Retinal pigment epithelial cell (primary cell): ENCODE measurements at places on chromosomes 1 and 21.

DNA sequence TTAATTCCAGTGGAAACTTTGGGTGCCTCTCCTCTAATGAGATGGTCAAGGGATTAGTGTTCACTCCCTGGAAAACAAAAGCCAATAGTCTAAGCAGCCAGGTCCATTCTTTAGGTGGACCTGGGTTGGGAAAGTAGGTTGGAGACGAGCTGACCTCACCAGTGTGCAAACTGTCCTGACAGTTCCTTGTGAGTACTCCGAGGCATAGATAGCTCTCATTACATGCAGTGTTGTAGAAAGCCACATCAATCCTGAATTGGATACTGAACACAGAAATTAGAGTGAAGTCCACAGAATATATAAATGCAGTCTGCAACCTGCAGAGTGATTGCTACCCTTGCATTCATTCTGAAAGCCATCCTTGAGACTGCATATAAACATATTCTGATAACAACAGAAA lies 675.1 kb upstream of the CXADR start:
- no peak for DNase-seq

GRCh38 chr1:26530895-26531598 lies 1.5 kb downstream of the RPS6KA1 start:
- peak; percentile 74 for DNase-seq

GRCh38 chr21:37257511-37257966 lies 9.6 kb downstream of the VPS26C start:
- no peak for DNase-seq

- no peak for DNase-seq
Observed at GRCh38 chr21:34354836-34355235, 9.0 kb upstream of the KCNE2 start.

- no peak for DNase-seq
Observed at GRCh38 chr1:31690921-31691320, 12.9 kb downstream of the COL16A1 start.

DNA sequence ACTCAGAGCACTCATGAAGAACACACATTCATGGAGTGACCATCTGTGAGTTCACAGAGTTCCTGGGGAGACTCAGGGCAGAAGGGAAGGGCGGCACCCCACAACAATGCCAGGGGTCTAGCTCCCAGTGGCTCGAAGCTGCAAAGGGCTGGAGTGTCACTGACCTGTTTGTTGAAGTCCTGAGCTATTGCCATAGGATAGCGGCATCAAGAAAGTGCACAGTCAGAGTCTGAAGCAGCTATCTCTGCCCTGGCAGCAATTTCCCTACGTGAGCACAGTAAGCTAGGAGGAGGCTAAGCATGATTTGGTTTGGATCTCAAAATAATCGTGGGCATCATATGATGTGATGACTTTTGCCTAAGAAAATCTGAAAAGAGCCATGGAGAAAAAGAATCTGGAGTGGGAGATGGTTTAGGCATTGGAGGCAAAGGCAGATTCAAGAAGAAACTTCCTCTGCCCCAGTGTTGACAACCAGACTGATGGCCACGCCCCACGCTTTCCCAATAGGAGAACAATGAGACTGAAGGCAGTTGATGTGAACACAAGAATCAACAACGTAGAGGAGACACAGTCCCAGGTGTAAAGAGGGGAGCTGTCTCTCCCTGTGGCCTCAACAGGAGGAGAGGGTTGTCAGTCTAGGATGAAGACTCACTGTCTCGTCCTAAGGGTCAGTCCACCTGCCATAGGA lies 100.0 kb upstream of the SLC25A33 start:
- no peak for DNase-seq

DNA sequence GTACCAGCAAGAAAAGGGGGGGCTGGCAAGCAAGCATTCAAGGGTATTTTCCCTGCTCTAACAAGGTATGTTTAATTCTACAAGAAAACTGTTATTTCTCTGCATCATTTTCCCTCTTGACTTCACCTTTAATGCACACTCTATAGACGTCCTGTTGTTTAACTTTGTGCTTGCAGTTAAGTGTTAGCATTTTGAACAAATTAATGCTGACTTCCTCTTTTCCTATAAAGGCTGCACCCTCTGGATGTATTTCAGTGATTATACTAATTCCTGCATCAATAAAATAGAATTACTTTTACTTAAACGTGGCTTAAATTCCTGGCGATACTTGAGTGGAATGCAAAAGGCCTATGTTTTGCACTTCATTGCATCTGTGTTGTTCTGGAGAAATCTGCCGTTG lies 183.3 kb downstream of the KCNJ6 start:
- no peak for DNase-seq

DNA sequence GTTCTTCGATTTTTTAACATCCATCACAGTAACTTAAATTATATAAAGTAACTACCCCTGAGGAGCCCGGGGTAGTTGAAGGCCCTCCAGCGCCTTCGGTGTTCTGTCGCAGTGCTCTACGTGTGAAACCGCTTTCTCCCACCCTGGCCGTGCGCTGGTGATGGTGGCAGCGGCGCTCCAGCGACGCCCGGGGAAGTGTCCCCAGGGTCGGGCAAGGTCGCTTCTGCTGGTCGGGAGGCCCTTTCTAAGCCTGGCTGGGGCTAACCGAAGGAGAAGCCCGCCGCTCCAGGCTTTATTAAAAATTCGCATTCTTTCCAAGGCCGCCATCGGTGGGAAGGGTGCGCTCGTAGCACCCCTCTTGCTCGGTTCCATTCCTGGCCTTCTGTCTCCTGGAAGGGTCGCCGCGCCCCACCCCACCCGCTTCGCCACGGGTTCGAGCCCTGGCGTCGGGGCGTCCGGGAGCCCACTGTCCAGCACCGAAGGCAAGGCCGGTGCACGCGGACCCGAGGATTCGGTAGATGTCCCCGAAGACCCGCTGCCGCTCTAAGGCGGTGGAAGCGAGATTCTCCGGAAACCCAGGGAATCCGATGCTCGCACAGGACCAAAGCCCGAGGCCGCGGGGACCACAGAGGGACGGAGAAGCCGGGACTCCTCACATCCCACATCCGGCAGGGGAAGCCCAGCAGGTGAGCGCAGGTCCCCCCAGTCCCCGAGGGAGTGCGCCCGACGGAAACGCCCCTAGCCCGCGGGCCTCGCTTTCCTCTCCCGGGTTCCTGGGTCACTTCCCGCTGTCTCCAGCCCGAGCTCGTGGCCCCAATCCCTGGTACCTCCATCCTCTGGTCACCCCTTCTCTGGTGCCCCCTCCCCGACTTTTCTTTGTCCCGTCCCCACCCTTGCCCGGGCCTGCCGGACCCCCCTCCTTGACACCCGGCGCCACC lies 685 bp upstream of the RIPPLY3 start:
- no peak for DNase-seq

GRCh38 chr1:111441573-111442192 lies 7.4 kb downstream of the WDR77 start:
- no peak for DNase-seq

DNA sequence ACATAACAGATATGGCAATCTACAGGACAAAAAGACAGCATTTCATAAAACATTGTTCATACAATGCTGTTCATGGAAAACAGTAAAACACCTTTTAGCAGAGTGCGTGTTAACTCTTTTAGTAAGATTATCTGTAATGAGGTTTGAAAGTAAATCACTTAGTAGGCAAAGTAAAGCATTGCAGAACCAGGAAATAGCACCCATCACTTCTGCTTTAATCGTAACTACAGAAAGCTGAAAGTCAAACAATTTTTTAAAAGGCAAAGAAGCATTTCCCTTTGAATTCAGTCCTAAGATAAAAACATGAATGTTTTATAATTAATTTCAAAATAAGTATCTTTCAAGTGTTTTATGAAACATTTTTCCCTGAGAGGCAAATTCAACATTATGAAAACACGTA lies 63.3 kb upstream of the RNF11 start:
- no peak for DNase-seq
